ENCODE measurements at places on chromosomes 12 and 14.

DNA sequence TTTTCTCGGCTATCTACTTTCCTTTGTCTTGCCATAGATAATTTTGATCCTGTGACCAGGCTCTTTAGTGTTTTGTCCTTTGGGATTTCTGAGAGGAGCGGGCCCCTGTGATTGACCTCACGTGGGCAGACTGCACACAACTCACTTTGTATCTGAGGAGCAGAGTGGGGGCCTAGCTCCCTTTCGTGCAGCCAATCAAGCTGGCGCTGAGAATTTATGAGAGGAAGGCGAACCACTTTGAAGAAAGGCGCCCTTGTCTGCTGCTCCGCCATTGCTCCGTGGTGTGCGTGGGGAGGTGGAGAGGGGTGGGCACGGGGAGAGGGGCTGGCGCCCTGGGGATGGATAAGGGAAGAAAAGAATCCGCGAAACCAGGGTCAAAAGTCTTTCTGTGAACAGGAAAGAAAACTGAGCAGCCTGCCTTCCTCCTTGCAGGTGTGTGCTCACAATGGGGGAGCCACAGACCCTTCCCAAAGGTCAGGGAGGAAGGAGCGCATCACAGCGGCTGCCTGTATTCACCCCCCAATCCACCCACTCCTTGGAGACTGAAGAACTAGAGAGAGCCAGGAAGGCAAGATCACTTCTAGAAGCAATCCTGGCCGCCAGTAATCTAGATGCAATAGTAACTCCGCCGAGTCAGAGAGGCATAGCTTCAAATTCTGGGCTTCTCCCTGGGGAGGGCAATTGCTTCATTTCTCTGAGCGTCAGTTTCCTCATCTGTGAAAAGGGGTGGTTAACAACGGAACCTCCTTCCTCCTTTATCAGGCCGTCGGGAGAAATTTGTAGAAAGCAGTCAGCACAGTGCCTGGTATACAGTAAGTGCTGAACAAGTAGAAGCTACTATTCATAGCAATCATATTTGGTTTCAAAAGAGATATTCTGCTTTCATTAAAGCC lies 24.9 kb upstream of the MED13L start:
- DNase-seq: no peak

GRCh38 chr12:72282721-72283120 lies 10.6 kb downstream of the TRHDE start:
- DNase-seq: no peak

GRCh38 chr14:104964546-104964945 lies 13.6 kb downstream of the AHNAK2 start:
- DNase-seq: no peak

DNA sequence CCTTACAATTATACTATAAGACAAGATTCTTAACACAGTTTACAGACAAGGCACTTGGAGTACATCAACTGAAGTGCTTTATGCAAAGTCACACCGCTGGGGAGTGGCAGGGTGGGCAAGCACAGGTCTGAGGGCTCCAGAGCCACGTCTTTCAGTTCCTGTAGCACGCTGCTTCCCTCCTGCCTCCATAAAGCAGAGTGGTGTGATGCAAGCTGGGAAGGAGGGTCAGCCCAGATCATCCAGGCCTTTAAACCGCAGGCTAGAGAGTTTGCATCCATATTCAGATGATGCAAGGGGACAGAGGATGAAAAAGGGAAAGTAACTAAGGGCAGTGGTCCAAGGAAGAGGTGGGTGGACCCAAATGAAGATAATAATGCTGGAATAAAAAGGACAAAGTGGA lies 132.6 kb downstream of the ITPR2 start:
- no peak for DNase-seq

DNA sequence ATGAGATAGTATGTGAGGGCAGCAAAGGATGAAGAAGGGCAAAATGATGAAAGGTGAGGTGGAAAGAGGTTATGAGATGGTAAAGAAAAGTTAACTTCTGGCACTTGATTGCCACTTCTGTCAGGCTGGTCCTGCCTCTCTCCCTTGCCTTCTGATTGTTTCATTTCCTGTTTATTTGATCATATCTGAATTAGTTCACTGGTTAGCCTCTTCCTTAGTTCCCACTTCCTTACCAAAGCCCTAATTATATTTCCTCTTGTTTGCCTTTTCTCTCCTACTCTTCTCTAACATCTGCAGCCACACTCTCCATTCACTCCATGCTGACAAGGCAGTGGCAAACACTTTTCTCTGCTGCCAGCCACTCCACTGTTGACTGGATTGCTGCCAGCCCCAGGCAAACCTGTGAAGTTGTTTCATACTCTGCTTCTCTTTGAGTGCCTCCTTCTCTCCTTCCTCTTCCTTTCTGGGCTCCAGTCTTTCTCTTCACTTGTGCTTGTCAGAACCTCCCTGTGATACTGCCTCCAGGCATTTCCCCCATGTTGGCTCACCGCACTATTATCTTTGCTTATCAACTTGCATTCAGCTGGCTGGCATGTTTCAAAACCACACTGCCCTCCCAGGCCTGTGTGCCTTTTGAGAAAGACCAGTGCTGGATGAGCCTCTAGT lies 8.1 kb downstream of the PNP start:
- no peak for DNase-seq

DNA sequence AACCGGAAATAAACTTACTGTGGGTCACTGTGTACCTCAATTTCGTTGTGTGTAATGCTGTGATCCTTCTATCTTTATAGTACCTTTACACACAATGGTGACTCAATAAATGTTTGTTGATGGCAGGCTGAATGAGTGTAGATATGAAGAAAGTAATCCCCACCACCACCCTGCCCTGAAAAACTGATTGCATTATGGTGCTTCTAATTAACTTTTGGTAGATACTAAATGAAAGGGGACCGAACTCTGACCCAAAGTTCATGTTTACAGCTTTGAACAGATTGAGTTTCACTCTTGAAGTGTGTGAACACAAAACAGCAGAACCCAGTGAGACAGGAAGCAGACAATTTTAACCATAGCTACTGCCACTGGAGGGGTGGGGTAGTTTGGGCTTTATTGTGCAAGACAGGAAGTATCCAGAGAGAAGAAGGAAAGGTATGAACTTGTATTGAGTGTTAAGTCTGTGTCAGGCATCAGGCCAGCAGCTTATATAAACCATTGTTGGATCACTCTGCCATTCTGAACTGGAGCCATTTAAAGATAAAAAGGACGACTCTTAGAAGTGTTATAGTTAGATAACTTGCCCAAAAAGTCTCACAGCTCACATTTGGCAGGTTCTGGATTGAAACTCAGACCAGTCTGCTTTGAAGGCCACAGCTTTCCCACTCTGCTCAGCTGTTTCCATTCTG lies 197.0 kb upstream of the AMIGO2 start:
- DNase-seq: no peak

GRCh38 chr12:52013626-52014310 lies 7.0 kb downstream of the TAMALIN start:
- no peak for DNase-seq

DNA sequence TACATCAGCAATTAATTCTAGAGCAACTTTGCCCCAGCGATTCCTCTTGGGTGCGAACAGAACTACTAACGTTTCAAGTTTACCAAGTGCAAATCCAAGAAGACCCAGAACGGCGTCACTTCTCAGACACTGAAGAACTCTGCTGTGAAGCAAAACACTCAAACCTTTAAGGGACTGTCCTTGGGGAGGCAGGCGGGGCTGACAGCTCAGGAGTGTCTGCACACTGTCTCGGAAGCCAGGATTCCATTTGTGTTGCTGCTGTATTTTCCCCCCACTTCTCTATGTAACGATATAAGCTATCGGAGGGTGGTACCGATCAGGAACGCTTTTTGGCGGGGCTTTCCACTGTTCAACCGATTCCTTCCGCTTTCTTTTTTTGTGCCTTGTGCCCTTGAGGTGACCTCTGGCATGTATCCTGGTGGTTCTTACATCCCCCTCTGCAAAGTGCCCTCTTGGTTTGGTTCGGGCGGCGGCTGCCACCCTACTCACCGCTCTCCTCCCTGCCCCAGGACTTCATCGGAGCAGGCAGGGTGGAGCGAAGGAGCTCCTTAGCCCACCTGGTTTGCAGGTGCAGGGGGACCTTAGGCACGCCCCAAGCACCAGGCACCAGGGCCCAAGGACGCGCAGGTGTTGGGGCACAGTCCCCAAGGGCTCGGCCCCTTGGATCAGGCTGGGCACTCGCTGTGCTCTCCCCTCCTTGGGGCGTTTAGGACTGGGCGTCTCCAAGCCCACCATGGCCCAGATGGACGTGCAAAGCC lies 19.2 kb upstream of the MLXIP start:
- DNase-seq: no peak

- no peak for DNase-seq
Measured at GRCh38 chr12:69459477-69459876, 10.7 kb upstream of the FRS2 start.

DNA sequence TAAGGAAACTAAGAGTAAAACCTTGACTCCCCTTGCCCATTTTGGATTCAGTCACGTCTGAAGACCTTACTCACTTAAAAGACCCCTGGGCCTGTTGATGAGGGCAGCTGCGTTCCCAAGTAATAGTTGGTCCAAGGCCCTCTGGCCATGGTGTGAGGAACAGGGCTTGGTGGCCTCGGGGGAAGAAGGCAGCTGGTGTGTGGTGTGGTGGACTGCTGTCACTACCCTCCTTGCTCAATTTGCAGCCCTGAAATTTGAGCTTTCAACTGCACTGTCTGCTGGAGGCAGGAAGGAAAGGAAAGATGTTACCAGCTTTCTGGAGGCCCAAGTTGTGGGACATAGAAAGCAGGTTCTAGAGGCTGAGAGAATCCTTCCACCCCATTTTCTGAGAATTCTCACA lies 128.2 kb downstream of the SLC38A6 start:
- DNase-seq: no peak

DNA sequence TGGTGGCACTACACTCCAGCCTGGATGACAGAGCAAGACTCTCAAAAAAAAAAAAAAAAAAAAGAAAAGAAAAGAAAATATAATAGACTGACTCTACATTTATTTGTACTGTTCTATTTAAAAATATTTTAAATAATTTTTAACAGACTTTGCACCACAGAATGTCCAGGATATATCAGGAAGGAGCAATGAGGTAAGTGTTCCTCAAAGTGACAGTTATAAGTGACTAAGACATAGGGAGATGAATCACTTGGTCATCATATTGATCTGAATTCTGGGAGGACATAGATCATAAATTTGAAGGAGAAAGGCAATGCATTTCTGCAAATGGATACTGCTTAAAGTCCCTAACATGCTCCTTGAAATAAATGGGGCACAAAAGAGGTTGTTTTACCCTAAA lies 221.5 kb downstream of the KCNC2 start:
- no peak for DNase-seq

- DNase-seq: no peak
Measured at GRCh38 chr12:109589240-109589590, 15.6 kb downstream of the MVK start.

GRCh38 chr12:68280240-68280639 lies 26.8 kb upstream of the IL22 start:
- DNase-seq: no peak

DNA sequence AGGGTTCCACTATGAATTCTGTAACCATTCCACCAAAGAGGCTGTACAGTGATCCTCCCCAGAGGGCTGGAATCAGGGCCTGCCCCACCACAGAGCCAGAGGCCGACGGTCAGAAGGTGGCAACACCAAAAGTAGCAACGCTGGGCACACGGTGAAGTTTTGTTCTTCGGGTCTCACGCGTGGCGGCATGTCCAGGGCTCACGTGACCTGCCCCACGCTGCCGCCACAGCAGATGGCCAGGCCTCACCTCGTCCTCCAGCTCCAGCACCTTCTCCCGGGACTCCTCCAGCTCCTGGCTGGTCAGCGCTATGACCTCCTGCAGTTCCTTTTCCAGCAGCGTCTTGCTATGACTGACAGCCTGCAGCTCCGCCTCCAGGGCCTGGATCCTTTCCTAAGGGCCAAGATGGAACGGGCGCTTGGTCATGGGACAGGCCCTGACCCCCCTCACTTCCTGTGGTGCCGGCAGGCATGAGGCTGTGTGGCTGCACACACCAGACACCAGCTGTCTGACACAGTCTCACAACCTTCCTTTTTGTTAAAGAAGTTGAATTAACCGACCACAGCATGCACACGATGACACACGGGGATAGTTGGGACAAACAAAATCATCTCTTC lies 22.4 kb upstream of the ANKLE2 start:
- DNase-seq: no peak

- DNase-seq: no peak
Measured at GRCh38 chr14:34436960-34437728, 24.9 kb downstream of the SPTSSA start.

- DNase-seq: no peak
Measured at GRCh38 chr12:23699031-23699430, 250.4 kb downstream of the SOX5 start.

- no peak for DNase-seq
Measured at GRCh38 chr12:77256956-77257355, 191.6 kb upstream of the E2F7 start.

- DNase-seq: no peak
Measured at GRCh38 chr14:104421401-104421821, 158.2 kb upstream of the C14orf180 start.

- DNase-seq: no peak
Measured at GRCh38 chr12:32788405-32788804, 32.7 kb upstream of the YARS2 start.

- no peak for DNase-seq
Measured at GRCh38 chr14:73744175-73744867, 30.1 kb upstream of the PNMA1 start.

All from psoas muscle (tissue), 8 donors.